ENCODE measurements at places on chromosomes 2 and 18.
A peak's percentile ranks its signal among the peaks of the same experiment; 100 is the strongest.

DNA sequence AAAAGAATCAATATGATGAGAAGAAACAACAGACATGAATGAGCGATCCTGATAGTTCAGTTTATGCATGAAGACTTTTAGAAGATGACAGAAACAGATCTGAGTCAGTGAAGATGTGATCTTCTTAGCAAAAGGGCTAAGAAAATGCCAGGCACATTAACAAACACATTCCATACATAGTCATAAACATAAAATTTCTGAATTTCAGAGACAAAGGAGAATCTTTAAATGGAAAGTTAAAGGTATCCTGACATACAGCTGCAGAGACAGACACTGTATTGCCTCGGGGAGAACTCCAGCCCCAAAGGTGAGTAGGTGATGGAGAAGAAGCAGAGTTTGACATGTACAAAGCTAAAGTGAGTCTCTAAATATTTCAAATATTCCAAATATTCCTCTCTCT, 40.6 kb upstream of the FN1 start:
- DNase-seq: no peak

DNA sequence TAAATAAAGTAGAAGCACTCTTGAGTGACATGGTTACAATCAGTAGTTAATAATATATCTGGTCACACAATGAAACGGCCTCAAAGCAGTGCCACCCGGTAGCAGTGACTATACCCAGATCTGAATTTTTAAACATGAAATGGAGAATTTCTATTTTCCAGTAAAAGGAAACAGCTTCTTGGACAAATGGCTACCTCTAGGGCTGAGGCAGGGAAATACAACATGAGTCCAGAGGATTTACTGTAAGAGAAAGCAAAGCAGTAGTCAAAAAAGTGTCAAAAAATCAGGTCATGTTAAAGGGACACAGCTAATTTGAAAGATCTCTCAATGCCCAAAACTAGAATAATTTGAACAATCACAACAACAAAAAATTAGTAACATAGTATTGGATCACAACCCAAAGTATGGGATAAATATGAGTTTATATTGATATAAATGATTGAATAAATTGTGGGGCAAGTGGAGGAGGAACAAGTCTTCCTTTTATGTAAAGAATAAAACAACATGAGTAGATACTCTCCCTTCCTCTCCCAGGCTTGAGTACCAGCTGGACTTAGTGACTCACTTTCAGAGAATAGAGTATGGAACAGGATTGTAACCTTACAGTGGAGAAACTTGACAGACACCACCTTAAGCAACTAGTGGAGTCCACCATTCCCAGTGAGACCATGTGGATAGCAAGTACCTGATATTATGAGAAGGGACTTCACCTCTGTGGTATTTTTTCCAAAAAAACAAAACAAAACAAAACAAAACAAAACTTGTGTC, 180.8 kb downstream of the MBD2 start:
- no peak for DNase-seq

- DNase-seq: no peak
These were observed 658.2 kb downstream of the TDRD15 start for GRCh38 chr2:21781962-21782361.

GRCh38 chr2:207694811-207695281, 16.6 kb upstream of the CCNYL1 start:
- DNase-seq: no peak

DNA sequence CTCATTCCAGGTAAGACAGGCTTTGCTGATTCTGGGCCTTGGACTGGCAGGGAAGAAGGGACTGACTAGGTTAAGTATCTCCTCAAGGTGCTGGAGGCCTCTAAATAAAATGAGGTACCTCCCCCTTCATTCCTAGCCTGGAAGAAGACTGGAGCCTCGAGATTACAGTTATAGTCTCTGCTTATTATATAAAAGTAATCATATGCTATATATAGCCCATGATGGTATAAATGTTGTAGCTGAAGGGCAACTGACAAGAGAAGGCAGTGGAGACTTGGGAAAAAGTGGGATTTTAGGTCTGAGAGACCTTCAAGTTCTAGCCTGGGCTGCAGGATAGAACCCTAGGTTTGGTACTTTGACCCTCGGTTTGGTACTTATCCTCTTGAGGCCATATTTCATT, 248.3 kb downstream of the PLCL1 start:
- DNase-seq: no peak

DNA sequence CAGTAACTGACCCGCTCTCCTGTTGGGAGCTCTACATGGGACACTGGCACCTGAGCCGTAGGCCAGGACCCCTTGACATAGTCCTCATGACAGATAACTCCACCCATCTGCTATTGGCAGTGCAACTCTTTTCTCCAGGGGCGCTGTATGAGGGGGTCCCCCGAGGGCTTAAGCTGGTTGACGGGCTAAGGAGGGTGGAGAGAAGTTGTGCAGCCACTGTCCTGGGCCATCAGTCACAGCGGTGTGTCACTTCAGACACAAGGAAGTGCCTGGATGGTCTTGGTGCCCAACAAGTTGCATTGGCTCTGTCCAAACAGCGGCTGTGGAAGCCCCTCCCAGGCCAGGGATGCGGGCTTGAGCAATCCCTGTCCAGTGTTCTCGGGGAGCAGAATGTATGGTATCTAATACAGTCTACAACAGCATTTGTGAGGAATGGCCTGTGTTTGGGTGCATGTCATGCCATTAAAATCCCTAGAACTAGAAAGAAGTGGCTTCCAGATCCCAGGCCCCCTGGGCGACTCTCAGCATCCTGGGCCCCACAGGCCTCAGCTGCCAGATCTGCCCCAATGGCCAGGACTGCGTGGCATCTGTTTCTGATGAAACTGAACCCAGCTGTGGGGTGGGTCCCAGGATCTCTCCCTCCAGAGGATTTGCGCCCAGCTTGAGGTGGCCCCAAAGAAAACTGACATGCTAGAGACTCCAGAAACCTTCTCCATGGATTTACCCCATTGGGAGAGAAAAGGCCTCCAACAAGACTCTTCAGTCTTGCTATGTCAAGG, 23.3 kb downstream of the TTC32 start:
- no peak for DNase-seq

DNA sequence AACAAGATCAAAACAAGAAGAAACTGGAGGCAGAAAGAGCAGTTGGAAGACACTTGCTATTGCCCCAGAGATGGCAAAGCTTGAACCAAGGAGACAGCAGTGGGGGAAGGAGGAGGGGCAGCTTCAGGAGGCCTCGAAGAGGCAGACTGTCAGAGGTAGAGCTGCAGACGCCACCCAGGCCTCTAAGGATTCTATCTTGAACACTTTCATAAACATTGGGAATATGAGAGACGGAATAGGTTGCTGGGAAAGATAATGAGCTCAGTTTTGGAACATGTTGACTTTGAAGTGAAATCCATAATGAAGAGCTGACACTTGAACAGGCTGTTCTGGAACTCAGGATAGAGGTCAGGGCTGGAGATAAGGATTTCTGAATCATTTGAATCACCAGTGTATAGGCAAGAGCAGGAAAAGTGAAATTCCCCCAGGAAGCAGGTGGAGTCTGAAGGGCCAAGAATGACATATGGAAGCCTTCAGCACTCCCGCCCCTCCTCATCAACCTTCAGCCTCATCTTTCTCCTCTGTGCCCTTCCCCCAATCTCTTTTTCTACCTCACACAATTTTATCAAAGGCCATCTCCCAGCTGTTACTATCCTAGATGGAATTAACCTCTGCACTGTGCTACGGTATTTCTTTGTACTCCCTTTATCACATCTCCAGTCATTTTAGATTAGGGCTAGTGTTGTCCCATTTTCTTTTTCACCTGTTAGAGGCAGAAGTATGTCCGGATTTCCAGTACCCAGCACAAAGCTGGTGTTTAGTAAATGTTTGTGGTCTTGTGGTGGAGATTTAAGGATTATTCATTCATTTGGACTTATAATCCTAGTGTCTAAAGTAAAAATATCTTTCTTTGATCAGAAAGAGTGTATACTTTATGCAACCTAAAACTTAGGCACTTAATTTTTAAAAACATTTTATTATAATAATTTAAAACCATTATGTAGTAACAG, 47.5 kb upstream of the RTN4 start:
- DNase-seq: no peak

- DNase-seq: no peak
These were observed 260.0 kb downstream of the ASXL3 start for GRCh38 chr18:33838054-33838453.

- DNase-seq: no peak
These were observed 119.4 kb downstream of the PARD3B start for GRCh38 chr2:204664708-204665121.

DNA sequence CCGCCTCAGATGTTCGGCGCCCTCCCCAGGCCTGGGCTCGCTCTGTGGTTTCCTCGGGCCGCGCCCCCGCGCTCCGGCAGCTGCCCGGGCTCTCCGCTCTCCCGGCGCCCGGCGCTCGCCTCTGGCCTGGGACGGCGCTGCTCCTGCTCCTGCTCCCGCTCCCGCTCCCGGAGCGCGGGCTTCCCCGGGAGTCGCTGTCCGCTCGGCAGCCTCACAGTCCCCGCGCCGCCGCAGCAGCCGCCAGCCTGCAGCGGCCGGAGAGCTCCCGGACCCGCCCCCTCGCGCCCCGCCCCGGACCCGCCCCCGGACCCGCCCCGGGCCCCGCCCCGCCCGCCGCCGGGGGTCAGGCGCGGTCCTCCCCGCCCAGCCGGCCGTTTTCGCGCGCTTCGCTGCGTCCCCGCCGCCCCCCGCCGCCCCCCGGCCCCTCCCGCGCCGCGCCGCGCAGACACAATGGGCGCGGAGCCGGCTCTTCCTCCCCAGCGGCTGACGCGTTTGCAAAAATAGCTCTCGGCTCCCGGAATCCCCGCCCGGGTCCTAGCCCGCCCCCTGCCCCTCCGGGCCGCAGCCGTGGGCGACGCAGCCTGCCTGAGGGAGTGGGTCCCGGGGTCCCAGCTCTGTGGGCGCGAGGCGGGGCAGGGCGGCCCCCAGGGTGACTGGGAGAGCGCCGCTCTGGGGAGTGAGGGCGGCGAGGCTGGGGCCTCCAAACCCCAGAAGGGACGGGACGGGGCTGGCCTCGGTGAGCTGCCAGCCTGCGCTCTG, at the start of gene ARL4C:
Gene ARL4C (minus strand): TSS at position 247 of the 759 bp plus-strand sequence. CDS start 495 bp downstream, outside the sequence.
- peak; percentile 71 for DNase-seq

DNA sequence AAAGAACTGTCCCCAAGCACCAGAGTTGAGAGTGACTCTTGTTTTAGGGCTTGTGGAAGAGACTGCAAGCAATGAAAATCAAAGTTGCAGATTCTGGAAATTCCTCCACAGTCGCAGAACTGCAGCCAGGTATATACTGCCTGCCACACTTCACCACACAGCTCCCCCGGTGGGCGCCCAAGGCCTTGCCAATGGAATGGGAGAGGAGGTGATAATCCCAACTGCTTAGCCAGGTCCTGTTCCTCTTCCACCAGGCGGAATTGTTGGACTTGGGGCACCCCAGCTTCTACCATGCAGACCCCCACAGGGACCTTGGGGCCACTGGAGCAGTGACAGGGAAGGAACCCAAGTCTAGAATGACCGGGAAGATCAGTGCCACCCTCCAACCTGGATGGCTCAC, 4.8 kb upstream of the PDIA6 start:
- DNase-seq: no peak

GRCh38 chr2:27024812-27025211, 8.0 kb upstream of the TMEM214 start:
- DNase-seq: no peak

GRCh38 chr18:48529796-48530195, 9.0 kb upstream of the CTIF start:
- DNase-seq: no peak

DNA sequence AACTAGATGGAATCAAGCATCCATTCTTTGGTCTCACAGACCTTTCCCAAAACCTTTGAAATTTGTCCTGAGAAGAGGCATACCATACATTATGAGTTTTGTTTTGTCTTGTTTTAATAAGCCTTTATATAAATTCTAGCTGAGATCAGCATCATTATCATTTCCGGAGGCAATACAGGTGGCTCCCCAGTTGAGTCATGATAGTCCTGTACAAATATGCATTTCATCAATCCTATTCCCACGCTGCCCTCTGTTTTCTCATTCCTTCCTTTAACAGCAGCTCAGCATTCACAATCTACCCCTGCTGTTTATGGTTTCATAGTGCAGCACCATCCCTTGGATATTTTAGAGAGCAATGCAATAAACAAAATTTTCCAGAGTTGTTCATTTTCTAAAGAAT, 216.7 kb downstream of the TXNL1 start:
- no peak for DNase-seq

- DNase-seq: no peak
These were observed 11.8 kb downstream of the CYP27C1 start for GRCh38 chr2:127208313-127208712.

DNA sequence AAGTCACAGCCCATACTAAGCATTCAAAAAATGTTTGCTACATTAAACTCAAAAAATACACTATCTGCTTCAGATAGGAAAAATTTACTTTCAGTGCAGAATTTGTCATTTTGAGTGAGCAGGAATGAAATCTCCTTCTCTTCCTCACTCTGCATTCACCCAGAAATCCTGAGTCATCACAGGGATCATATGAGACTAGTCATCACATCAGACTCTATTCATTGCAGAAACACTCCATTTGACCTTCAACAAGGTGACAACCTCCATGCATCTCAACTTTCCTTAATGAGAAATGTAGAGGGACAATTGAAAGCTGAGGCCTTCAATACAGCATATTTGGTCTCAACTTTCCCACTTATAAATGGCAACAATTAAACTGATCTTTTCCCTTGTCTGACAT, 130.4 kb upstream of the CYP26B1 start:
- no peak for DNase-seq

GRCh38 chr2:80303006-80303908, 1.3 kb downstream of the LRRTM1 start:
- no peak for DNase-seq

GRCh38 chr18:70973626-70974025, 684.8 kb downstream of the SOCS6 start:
- no peak for DNase-seq

DNA sequence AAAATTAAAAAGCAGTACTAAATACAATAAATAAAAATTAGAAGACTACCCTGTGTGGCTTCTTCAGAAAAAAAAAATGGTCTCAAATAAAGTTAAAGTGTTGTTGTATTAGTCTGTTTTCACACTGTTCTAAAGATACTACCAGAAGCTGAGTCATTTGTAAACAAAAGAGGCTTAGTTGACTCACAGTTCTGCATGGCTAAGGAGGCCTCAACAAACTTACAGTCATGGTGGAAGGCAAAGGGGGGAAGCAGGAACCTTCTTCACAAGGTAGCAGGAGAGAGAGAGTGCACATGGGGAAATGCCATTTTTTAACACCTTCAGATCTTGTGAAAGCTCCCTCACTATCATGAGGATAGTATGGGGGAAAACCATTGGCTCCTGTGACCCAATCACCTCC, 612.8 kb downstream of the RNF144A start:
- no peak for DNase-seq

- no peak for DNase-seq
These were observed 355.1 kb downstream of the EN1 start for GRCh38 chr2:118492335-118492734.

DNA sequence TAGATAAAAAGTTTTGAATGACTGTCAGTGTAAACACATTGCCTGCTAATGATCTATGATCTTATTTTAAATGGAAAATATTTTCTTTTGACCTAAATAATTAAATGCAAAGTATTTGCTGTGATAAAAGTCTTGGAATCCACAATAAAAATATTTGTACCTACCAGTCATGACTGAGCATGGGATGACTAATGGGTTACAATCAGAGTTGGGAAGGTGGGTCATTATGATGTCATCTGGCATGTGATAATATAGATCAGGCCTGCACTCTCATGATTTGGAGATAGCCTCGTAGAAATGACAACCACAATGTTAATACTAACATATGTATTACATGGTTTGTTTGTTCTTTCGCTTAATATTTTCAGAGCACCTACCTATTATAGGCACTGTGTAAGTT, 848.8 kb upstream of the KLHL29 start:
- no peak for DNase-seq

GRCh38 chr18:24499814-24500213, 39.4 kb downstream of the HRH4 start:
- DNase-seq: no peak

- no peak for DNase-seq
These were observed 24.6 kb downstream of the SLC1A4 start for GRCh38 chr2:65013776-65014175.

Measured in effector memory CD4-positive, alpha-beta T cell (primary cell).